Left lobe of liver (tissue), 2 donors: ENCODE measurements at places on chromosomes 7 and 10. TPM values are rescaled to one million over a fixed set of nuclear protein-coding genes. Genes with fewer than 3 reads are reported as not detected.
A peak's percentile ranks its signal among the peaks of the same experiment; 100 is the strongest.

The GAD2 gene
- total RNA-seq = not detected

The AMZ1 gene
- total RNA-seq = 0.83 TPM

The LBX1 gene
- total RNA-seq = not detected

GRCh38 chr10:48478469-48478868 is 126.4 kb downstream of the ARHGAP22 start:
- DNase-seq = peak; percentile 30

DNA sequence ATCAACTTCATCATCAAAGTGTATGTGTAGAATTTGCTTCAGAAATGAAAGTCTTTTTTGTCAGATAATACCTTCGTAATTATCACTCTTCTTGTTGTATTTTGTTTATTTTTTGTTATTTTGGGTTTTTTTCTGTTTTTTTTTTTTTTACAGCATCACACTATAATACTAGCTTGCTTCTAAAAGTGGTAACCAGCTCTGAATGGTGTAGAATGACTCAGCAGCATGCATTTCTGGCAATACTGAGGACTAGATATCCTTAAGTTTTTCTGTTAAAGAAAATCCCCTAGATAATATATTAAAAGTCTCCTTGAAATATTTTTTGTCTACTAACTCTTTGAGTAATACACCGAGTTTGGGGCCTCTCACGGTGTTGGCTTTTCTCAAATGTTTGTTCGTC is 109.1 kb downstream of the LMBR1 start:
- DNase-seq = no peak

DNA sequence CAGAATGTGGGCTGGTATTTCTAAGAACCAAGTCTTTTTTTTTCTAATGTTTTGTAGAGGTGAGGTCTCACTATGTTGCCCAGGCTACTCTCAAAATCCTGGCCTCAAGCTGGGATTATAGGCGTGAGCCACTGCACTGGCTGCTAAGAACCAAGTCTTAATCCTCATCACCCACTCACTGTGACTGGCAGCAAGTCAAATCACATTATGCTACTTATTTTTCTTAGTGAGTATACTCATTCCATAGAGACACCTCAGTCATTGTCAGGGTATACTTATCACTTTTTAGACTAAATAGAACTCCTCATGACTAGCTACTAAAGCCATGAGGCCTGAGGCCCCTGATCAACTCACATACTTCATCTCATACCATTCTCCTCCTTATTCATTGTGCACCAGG is 116.1 kb downstream of the STRA8 start:
- no peak for DNase-seq

The ADCY1 gene
- total RNA-seq = 12.8 TPM

- DNase-seq = no peak
Observed at GRCh38 chr7:31979690-31980330, 90.4 kb downstream of the PDE1C start.

The ATG9B gene
- total RNA-seq = not detected

The SPACDR gene
- not detected for total RNA-seq

DNA sequence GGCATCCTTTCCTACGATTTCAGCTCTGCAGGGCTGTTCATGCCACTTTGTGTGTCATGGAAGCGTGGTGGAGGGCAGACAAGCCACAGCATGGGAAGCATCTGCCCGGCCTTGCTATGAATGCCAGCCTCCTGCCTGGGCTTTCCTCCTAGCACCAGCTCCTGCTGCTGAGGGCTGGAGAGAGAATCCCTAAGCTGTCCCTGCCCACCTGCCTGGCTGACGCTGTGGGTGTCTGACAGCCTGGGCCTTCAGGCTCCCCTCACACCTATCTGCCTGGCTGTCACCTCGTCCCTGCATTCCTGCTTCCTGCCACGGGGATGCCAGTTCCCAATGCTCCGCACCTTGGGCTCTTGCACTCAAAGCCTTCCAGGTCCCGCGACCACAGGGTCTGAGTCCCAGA is 606.5 kb upstream of the MGMT start:
- DNase-seq = no peak

The VGF gene
- total RNA-seq = not detected

The AMPH gene
- 1.1 TPM for total RNA-seq

DNA sequence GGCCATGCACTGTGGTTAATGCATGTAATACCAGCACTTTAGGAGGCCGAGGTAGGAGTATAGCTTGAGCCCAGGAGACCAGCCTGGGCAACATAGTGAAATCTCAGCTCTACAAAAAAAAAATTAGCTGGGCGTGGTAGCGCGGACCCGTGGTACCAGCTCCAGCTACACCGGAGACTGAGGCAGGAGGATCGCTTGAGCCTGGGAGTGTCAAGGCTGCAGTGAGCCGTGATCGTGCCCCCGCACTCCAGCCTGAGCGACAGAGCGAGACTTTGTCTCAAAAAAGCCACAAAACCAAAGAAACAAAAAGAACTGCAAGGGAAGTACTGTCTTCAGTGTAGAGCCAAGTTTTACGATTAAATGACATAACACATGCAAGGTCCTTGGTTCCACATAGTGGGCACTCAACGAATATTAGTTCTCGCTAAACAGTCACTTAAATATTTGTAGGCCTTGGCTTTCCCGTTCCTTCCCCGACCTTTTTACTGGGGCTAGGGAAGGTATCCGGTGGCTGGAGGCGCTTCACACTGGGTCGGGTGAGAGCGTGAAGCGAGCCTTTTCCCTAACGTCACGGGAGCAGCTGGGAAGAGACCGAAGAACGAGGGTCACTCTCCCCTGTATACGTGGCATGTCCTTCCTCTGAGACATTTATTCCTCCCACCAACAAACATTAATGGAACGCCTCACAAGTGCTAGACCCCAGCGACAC is 993 bp upstream of the SND1 start:
- no peak for DNase-seq

GRCh38 chr10:44053391-44053790 is 331.5 kb downstream of the CXCL12 start:
- DNase-seq = no peak

DNA sequence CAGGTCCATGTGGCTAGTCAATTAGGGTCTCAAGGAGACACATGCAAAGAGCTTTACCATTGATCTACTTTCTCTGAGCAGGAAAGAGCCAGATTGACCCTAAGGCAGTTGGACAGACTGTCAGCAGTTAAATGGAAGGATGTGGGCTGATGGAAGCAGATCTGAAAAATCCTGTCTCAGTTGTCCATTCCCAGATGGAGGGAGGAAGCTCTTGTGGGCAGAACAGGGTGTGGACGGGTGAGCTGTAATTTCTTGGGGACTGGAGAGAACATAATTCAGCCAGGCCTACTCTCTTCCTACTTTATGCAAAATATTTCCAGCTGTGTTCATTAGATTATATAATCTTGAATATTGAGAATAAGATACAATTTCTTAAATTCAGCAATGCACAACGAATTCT is 163.6 kb downstream of the GNAT3 start:
- no peak for DNase-seq

GRCh38 chr7:134842886-134843430 is 63.5 kb downstream of the CALD1 start:
- DNase-seq = no peak

DNA sequence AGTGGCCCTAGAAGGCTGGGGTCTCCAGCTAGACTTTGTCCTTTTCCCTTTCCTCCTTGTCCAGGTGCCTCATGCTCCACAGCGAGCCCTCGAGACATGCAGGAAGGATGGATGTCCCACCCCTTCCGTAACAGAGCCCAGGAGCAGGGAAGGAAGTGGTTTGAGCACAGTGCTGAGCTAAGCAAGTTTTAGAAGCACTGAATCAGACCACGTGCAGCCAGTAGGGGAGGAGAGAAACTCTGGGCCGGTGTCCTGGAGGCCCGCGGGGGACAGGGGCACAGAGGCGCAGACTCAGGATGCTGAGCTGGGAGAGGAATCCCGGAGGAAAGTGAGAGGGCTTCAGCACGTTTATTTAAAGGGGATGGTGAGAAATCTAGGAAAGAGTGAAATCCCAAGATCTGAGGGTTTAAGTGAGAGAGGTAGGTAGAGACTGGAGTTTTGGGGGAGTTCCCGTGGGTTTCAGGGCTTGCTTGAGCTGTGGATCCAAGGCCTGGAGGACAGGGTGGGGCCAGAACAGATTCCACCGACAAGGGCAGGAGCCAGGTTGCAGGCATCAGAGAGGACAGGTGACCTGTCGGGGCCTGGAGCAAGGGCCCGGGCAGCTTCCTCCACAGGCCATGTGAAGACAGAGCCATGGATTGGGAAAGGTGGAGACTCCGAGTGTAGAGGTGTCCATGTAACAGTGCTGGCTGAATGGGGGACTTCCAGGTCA is 4.4 kb upstream of the IRF5 start:
- DNase-seq = no peak

The BUD23 gene
- 28.2 TPM for total RNA-seq

DNA sequence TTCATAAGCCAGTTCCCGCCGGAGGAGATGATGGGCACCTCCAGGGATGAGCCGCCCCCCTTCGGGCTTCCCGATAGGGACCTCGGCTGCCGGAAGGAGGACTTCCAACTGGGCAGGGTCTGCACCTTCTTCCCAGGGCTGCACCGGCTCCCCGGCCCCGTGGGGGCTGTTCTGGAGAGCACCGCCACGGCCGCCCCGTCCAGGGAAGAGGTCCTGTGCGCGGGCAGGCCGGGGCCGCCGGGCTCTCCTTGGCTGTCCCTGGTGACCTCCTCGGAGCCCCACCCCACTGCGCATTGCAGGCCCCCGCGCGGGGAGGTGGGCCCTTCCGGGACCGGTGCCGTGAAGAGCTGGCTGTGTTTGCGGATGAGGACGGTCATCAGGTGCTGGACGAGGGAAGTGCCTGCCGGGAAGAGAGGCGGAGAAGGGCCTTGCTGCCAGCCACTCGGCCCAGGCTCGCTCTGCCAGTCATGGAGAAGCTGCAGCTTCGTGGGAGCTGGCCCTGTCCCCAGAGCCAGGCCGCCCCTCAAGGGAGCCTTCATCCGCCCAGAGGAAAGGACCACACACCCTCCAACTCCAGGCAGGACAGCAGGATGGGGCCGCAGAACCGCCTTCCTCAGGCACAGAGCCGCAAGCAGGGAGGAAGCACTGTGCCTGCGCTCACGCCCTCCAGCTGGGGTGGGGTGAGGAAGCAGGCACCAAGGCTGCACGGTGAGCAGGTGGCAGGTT is 144.4 kb downstream of the MAPK8 start:
- peak; percentile 41 for DNase-seq

DNA sequence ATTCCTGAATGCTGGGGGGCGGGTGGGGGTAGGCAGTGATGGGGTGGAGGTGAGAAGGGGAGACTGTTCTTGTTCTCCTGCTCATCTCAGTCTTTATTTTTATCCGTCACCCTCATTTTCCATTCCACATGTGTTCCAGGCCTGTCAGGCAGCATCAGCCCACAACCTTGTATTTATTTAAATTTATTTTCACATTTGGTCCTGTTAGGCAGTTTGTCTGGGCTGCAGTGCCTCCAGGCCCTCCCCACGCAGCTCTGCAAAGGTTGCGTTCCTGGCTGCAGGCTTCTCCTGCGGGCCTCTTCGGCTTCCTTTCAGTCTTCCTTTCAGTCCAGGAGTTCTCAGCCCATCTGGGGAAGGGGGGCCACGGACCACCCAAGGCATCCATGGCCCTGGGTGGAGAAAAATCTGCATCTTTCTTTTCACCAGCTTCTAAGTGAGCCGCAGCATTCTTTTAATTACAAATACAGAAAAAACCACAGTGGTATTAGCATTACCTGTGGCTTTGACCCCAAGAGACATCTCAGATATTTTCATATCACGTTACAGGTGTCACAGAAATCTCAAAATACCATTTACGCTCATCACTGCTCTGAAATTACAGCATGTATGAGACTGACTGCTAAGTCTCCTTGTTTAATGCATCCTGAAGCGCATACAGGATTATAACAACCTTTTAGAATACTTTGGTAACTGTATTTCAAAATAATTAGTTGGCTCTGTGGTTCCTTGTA is 94.0 kb downstream of the C10orf105 start:
- no peak for DNase-seq

The ATP6V0E2 gene
- total RNA-seq = 99.4 TPM

- DNase-seq = no peak
Observed at GRCh38 chr7:26684447-26684846, 179.9 kb downstream of the SKAP2 start.

- no peak for DNase-seq
Observed at GRCh38 chr10:31526681-31527080, 207.7 kb downstream of the ZEB1 start.

DNA sequence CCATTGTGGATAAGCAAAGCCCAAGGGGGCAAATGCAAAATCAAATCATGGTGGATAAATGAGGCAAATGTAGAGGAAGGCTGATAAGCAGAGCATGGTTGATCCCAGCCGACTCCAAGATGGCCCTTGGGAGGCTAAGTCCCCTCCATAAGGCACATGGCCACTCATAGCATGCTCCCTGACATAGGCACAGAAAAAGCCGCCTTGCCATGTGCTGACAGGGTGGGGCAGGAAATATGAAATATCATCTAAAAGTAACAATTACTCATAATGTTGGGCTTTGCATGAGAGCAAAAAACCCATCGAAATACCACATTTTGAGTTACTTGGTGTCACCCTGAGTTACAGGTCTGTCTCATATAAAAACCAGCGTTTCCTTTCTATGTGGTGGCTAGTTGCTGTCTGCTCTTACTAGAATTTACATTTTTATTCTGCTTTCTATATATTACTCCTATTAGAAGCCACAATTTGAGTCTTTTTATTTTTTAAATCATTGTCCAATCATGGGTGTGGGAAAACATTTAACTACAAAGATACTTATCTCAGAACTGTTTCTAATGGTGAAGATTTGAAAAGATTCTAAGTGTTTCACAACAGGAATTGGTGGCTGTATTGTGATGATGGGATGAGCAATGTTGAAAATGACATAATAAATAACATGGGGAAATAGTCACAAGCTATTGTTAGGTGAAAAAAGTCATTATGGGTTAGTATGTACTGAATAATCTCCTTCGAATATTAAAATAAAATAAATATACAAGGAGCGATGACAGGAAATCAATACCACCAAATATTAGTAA is 102.7 kb downstream of the CUBN start:
- DNase-seq = no peak

DNA sequence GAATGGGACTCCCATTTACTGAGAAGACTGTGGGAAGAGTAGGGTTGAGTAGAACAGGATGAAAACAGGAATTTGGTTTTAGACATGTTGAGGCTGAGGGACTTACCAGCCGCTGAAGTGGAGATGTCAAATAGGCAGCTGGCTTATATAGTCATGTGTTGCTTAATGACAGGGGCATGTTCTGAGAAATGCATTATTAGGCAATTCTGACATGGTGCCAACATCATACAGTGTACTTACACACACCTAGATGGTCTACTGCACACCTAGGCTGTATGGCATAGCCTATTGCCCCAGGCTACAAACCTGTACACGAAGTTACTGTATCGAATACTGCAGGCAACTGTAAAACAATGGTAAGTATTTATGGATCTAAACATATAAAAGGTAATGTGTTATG is 17.5 kb downstream of the ARL3 start:
- no peak for DNase-seq

DNA sequence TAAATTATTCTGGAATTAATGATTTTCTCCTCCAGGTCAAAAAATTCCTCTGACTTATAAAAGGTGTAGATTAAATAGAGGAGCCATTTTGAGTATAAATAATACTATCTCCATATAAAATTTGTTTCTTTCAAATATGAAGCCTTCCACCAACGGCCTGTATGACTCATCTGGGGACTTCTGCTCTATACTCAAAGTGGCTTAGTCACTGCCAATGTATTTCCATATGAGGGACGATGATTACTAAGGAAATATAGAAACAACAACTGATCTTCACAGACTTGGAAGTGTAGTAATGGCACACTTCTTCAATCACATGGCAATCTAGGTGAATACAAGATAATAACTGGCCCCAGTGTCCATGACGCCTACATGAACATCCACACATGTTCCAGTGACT is 335.6 kb upstream of the HGF start:
- DNase-seq = no peak

The SCIN gene
- 0.30 TPM for total RNA-seq

The RTKN2 gene
- total RNA-seq = 0.05 TPM
